NCI-H1105 (cell line): ENCODE measurements at places on chromosomes 11 and 22.

- peak; percentile 35 for DNase-seq
Measured at GRCh38 chr22:29040385-29041275, 21.0 kb downstream of the C22orf31 start.

DNA sequence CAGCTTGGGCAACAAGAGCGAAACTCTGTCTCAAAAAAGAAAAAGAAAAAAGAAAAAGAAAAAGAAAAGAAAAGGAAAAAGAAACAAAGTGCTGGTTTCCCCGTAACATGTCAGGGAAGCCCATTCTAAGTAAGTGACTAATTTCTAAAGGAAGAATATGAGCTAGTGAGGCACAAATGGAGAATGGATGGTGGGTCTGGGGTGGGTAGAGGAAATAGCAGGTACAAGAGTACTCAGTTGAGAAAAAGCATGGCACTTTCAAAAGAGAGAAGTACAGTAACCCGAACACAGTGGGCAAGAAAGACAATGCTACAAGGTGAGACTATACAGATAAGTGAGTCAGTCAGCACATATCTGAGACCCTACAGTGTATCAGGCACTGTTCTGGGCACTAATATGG, 4.5 kb downstream of the MAJIN start:
- no peak for DNase-seq

- DNase-seq, result no peak
Measured at GRCh38 chr22:47218671-47219070, 456.2 kb downstream of the TBC1D22A start.

DNA sequence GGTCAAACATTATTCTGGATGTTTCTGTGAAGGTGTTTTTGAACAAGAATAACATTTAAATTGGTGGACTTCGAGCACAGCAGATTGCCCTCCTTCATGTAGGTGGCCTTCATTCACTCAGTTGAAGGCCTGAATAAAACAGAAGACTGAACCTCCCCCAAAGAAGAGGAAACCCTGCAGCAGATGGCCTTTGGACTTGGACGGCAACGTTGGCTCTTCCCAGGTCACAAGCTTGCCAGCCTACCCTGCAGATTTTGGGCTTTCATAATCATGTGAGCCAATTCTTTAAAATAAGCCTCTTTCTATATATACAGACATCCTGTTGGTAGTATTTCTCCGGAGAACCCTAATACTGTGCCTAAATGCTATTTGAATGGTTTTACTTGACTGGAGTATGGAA, 432.2 kb upstream of the NARS2 start:
- DNase-seq, result no peak

GRCh38 chr11:69807106-69807815, 12.0 kb downstream of the FGF3 start:
- DNase-seq, result no peak

DNA sequence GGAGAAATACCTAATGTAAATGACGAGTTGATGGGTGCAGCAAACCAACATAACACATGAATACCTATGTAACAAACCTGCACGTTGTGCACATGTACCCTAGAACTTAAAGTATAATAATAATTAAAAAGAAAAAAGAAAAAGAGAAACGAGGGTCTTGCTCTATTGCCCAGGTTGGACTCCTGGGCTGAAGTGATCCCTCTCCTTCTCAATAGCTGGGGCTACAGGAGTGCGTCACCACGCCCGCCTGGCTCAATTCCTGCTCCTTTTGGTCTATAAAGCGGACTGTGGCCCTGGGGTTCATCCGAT, 521 bp upstream of the PTS start:
- DNase-seq, result no peak

- no peak for DNase-seq
Measured at GRCh38 chr11:133818302-133818701, 27.0 kb downstream of the SPATA19 start.

- DNase-seq, result no peak
Measured at GRCh38 chr22:18070556-18071306, 7.1 kb upstream of the PEX26 start.

- DNase-seq, result no peak
Measured at GRCh38 chr11:87219266-87219665, 181.5 kb downstream of the TMEM135 start.

DNA sequence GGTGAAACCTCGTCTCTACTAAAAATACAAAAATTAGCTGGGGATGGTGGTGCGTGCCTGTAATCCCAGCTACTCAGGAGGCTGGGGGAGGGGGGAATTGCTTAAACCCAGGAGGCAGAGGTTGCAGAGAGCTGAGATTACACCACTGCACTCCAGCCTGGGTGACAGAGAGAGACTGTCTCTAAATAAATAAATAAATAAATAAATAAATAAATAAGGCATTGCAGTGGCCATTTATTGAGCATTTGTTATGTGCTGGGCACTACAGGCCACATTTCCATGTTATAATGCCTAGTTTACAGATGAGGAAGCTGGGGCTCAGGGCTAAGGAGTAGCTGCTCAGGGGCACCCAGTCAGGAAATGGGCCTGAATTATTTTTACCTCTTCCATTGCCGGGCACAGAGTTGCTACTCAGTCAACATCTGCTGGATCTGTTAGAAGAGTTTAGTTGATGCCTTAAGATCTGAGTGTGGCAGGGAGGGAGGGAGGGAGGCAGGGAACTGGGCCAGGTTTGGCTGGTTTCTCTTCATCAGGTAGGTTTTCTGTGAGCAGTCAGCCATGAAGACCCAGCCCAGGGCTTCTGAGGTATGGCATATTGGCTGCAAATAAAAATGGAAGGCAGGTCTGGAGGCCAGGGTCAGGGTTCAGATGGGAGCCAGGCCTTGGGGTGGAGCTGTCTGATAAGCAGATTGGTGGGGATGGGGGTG, 5.6 kb downstream of the PVALB start:
- no peak for DNase-seq

GRCh38 chr22:27879923-27880322, 39.1 kb downstream of the PITPNB start:
- no peak for DNase-seq

GRCh38 chr11:45180848-45181192, 34.4 kb downstream of the PRDM11 start:
- peak; percentile 26 for DNase-seq

DNA sequence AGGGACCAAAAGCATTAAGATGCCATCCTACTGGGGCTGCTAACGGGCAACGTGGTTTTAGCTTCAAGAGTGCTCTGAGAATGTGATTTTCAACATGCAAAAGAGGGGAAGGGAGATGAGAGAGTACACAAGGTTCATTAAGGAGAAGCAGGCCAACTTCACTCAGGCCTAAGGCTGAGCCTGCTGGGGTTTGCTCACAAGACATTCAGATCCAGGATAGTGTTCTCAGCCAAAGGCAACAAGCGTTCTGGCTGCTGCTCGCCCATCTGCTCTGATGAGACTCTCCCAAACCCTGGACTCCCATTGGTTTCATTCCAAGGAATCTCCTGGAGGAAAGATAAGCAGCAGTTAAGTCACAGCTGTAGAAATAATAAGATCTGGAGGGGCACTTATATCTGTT, 23.6 kb upstream of the UPB1 start:
- DNase-seq, result no peak

DNA sequence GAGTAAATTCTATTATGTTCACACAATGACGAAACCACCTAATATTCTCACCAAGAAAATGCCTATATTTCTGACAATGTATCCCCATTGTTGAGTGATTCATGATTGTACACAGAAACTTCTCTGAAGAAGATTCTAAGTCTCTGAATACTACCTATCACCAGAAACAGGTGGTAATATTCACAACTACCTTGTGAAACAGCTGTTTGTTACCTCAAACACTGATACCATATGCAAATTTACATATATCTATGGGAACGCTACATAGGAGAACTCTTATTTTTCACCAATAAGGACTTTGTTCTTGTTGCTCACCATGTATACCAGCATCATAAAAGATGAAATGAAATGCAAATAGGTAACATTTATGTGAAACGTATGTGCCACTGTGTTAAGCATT, 59.3 kb downstream of the PDGFD start:
- no peak for DNase-seq

GRCh38 chr11:45104790-45105084, 41.7 kb upstream of the PRDM11 start:
- no peak for DNase-seq

DNA sequence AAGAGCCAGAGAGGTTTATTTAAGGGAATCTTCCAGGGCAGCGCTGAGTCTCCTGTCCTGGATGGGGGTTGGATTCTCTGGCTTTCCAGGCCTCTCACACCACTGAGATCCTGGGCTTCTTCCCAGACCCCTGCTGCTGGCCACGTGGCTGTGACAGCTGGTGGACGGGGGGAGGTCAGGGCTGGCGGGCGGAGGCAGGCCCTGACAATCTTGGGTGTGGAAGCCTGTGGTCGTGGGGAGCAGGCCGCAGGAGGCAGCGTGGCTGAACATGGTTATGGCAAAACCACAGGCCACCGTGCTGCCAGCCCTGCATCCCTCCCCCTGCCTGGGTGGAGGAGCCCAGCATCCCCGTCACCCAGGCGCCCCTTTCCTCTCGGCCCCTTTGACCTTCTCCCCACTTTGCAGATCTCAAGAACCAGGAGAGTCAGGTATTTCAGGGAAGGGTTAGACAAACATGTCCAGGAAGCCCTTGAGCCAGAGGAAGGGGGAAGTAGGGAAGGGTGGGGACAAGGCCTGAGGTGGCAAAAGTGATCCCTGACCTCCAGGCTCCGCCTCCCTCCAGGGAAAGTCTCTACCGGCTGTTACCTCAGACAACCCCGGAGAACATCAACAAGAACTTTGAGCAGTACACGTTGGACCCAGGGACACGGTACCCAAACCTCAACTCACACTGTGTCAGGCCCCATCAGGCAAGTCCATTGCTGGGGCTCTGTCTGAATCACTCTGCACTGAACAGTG, 111.8 kb downstream of the MICAL2 start:
- DNase-seq, result no peak

DNA sequence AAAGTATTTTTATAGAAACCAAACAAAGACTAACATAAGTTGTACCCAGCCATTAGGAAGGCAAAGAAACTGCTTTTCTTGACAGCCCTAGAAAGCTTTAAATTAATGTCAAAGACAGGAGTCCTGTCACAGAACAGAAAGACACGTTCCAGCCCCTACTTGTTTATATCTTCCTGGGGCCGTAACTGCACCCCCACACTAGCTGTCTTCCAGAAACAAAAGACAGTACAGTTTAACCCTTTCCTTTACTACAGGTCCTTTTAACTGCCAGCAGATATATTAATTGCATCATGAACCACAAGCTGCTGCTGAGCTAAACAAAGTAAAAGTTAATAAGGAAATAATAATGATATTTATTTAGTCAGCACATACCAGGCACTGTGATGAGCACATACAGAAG, 20.3 kb upstream of the CFAP300 start:
- DNase-seq, result no peak

DNA sequence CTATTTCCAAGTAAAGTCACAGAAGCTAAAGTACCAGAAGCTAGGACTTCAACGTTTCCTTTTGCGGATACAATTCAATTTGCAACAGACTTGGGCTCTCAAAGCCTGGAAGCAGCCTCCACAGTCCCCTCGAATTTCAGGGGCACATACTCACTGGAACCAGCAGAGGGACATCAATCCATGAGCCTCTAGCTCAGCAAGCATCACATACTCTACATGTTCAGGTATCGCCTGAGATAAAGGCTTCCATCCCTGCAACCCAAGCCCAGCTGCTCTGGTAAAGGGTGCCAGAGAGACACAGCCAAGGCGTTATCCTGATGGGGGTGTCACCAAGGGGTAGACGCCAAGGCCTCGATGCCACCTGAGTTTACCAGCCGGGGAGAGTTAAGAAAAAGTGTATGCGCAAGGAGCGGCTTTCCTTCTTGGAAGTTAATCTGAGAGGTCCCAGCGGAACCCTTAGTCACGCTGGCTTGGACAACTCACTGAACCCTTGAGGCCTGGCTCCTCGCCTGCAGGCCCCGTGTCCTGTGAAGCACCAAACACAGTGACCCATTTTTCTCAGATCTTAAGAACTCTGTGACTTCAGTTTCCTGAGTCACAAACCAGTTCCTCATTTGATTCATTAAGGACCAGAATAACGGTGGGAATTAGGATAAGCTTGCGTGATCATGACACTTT, 13.0 kb downstream of the LTO1 start:
- no peak for DNase-seq

- DNase-seq, result no peak
Measured at GRCh38 chr11:111378861-111379601, at the start of gene POU2AF1. Gene POU2AF1, minus strand, starts transcription at chr11:111379275. Its CDS starts 98 bp downstream, at chr11:111379177.

DNA sequence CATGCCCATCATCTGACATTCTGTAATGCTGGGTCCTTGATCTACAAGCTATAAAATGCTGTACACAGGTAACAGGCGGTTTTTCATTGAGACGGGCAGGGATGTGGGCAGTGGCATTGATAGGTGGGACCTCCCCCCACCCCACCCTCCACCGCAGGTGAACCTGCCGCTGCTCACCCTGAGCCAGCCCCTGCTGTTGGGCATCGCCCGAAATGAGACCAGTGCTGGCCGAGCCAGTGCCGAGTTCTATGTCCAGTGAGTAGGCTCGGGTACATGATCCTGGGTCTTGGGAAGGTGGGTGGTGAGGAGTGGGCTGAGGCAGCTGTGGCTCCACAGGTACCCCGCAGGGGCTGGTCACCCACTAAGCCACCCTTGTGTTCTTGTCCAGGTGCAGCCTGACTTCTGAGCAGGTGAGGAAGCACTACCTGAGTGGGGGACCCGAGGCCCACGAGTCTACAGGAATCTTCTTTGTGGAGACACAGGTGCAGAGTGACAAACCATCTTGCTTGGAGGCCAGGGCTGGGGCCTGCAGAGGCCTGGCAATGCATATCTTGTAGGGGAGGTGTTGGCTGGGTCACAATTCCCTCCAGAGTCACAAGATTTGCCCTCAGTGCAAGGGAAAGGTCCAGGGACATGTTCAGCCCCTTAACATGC, 1.1 kb upstream of the DNAJC4 start:
- DNase-seq, result no peak

DNA sequence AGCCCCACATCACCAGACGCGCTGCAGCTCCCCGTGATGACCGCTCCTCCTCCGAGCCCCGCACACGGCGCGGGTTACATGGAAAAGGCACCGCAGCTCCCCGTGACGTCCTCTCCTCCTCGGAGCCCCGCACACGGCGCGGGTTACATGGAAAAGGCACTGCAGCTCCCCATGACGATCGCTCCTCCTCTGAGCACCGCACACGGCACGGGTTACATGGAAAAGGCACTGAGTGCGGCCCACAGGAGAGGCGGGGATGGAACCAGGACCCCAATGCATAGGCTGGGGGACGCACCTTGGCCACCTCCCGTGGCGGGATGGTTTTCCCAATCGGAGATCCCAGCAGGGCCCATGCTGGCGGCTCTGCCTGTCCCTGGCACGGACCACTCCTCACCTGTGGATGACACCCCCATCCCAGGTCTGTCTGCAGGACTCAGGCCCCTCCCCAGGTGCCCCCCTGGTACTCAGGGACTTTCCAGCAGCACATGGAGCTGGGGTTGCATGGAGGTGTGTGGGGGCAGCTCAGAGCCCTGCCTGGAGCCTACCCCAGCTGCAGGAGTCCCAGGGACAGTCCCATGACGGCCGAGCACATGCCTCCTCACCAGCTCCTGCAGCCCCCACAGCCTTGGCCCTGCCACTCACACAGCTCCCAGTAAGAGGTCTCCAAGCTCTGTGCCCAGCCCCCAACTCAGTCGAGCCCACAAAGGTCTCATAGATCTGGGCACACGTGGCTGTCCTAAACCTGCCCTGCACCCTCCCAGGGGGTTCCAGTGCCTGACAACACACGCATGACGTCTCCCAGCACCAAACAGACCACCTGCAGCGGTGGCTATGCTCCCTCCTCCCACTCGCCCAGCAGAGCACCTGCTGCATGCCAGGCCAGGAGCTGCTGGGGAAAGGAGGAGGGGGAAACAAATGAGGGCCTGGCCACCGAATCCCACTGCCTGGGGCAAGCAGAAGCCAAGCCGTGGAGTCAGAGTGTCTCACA, 166.6 kb downstream of the BRD1 start:
- peak; percentile 18 for DNase-seq

- no peak for DNase-seq
Measured at GRCh38 chr11:23205156-23205871, 345.0 kb upstream of the CCDC179 start.

GRCh38 chr11:134120921-134121526, 52.2 kb downstream of the JAM3 start:
- DNase-seq, result no peak
